ENCODE measurements at places on chromosomes 1 and 21.

DNA sequence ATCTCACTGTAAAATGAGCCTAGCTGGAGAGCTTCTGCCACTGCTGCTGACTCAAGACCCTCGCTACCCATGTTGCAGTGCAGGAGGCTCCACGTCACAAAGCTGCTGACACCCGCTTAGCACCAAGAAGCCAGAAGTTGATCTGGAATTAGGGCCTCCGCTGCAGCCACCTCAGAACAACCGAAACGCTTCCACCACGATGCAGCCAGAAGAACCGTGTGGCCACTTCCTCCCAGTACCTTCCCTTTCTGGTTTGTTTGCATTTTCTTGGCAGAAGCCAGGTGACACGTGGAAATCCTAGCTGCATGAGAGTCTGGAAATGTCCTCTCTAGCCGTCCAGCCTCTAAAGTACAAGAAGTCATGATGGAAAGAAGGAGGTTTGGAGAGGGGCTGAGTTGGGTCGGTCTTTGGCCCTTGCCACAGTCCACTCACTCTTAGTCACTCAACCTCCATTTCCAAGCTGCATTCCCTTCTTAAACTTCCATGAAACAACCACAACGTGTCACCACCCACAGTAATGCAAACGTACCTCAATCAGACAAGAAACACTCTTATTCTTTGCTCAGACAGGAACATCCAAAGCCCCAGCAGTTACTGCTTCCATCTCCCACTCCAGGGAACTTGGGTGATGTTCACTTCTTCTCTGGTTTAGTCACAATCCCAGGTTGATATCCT, 10.0 kb upstream of the CDA start:
- peak; percentile 37 for DNase-seq
- H3K36me3 ChIP-seq, result peaks cover 5% of the 10 kb centered on the region
- H3K4me1 ChIP-seq, result peaks cover 43% of the 10 kb centered on the region
- peak overlapping the region; percentile 59 for H3K27ac ChIP-seq
- peaks cover 6% of the 10 kb centered on the region for H3K27me3 ChIP-seq

DNA sequence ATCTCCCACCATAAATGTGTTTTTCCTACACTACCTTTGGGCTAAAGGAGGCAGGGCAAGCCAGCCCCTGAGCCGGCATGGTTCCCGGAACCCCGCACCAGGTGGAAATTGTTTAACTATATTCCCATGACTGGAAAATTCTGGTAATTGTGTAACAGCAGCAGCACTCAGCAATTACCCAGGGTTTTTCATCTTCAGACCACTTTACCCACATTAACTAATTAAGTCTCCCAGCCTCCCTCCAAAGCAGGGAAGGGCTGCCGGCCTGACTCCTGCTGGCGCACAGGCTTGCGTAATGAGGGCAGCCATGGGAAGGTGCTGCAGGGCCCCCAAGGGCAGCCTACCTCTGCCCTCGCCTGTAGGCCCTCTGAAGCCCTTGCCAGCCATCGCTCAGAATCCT, 140.7 kb upstream of the VAMP3 start:
- no peak for DNase-seq
- H3K36me3 ChIP-seq, result no peaks in the 10 kb centered on the region
- no peaks in the 10 kb centered on the region for H3K4me1 ChIP-seq
- no peak overlapping the region for H3K27ac ChIP-seq
- peaks cover 77% of the 10 kb centered on the region for H3K27me3 ChIP-seq

DNA sequence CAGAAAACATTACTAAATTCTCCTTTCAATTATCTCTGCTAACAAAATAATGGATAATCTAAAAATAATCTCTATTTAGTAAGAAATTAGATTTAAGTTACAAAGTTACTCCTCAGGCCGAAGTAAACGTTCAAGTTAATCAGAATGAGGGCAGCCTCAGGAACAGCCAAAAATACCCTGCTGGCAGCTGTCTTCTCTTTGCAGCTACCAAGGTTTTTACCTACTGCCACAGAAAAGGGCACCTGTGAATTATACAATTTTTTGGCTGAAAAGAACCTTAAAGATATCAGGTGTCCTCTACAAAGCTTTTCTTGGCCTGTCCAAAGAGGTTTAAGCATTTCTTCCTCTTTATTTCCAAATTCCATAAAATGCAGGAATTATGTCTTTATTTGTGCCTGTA, 84.4 kb downstream of the AKT3 start:
- H3K36me3 ChIP-seq, result no peaks in the 10 kb centered on the region
- no peaks in the 10 kb centered on the region for H3K27me3 ChIP-seq
- H3K4me3 ChIP-seq, result no peak overlapping the region
- DNase-seq, result no peak
- 0 out of 2 replicates have a peak overlapping the region, but pooled peaks have one; percentile 42 for H3K27ac ChIP-seq
- peaks cover 28% of the 10 kb centered on the region for H3K4me1 ChIP-seq

GRCh38 chr1:218392780-218393179, 47.6 kb downstream of the TGFB2 start:
- no peaks in the 10 kb centered on the region for H3K36me3 ChIP-seq
- DNase-seq, result no peak
- peaks cover 3% of the 10 kb centered on the region for H3K27me3 ChIP-seq

- H3K27me3 ChIP-seq, result peaks cover 19% of the 10 kb centered on the region
- no peak overlapping the region for H3K27ac ChIP-seq
- H3K36me3 ChIP-seq, result peaks cover 6% of the 10 kb centered on the region
- peaks cover 40% of the 10 kb centered on the region for H3K4me1 ChIP-seq
These were observed 17.2 kb upstream of the RLF start for GRCh38 chr1:40143891-40144575.

GRCh38 chr1:3054474-3054873, 14.5 kb upstream of the PRDM16 start:
- H3K27ac ChIP-seq, result no peak overlapping the region
- no peak overlapping the region for H3K4me3 ChIP-seq
- H3K27me3 ChIP-seq, result peaks cover 9% of the 10 kb centered on the region
- no peaks in the 10 kb centered on the region for H3K4me1 ChIP-seq

DNA sequence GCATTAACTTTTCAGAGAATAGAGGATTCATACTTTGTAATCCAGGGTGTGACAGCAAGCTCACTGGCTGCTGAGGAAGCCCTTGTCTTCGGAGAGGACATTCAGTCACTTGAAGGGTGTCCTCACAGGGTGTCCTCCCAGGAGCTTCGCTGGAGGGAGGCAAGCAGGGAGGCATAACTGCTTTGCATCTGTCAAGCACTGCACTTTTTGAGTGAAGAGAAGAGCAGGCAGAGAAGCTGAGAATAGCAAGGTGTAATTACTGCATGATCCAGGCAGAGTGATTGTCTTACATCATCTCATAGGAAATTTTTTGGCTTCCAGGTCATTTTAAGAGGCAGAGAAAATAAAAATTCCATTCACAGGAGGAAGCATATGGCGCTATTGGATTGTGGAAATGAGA, 232.5 kb upstream of the ZP4 start:
- no peak for DNase-seq
- no peaks in the 10 kb centered on the region for H3K36me3 ChIP-seq
- H3K27me3 ChIP-seq, result no peaks in the 10 kb centered on the region
- no peak overlapping the region for H3K4me3 ChIP-seq

- H3K27me3 ChIP-seq, result peaks cover 18% of the 10 kb centered on the region
- no peak overlapping the region for H3K27ac ChIP-seq
- no peaks in the 10 kb centered on the region for H3K36me3 ChIP-seq
- H3K4me1 ChIP-seq, result peaks cover 13% of the 10 kb centered on the region
These were observed 1.1 kb downstream of the CRCT1 start for GRCh38 chr1:152515434-152515783.

DNA sequence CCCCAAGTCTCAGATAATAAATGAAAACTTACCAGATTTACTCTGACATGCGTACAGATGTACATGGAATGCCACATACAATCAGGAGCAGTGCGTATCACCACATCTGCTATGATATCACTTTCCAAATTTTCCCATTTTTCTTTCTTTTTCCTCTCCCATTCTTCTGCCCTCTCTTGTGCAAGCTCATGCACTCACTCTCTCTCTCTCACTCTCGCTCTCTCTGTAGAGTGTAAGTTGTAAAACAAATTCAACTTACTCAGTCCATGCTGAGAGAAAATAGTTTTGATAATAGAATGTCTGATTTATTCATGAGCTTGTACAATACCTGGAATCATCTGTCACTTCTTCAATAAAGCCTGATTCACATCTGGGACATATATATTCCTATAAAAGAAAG, 35.3 kb downstream of the RNF115 start:
- no peak overlapping the region for H3K27ac ChIP-seq
- H3K4me3 ChIP-seq, result no peak overlapping the region
- no peaks in the 10 kb centered on the region for H3K27me3 ChIP-seq
- H3K4me1 ChIP-seq, result peaks cover 34% of the 10 kb centered on the region

DNA sequence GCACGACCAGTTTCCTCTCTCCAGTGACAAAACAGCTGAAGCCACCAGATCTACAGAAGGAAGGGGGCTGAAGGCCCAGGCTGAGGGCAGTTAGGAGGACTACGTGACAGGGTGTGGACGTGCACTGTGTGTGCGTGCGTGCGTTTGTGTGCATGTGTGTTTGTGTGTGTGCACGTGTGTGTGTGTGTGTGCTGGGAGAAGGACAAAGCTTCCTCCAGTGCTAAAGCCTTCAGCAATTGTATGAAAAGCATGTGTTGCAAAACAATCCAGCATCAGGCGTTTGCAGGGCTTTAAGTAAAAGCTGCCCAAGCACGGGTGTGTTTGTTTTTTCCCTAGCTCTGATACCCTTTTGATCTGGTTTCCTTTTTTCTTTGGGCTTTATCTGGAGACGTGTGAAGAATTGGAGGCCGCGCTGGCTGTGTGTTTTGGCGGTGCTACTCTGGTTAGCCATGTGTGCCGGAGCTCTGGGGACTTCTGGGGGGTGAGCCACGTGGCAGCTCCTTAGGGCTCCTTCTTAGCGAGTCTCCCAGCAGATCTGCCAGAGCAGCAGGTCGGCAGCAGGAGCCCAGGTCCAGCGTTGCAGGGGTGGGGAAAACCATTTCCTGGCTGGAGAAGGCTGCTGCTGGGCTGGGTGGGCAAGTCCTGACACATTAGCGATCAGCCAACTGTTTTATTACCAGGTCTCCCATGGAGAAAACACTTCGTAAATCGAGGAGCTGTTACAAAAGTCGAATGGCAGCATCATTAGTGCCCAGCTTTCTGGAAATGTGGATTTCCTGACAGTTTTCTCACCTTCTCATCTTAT, 73.4 kb downstream of the UCK2 start:
- H3K36me3 ChIP-seq, result peaks cover 42% of the 10 kb centered on the region
- no peak for DNase-seq
- H3K4me3 ChIP-seq, result no peak overlapping the region
- H3K27ac ChIP-seq, result peak overlapping the region; percentile 98
- H3K4me1 ChIP-seq, result peaks cover 87% of the 10 kb centered on the region
- peaks cover 13% of the 10 kb centered on the region for H3K27me3 ChIP-seq

GRCh38 chr21:44628707-44629391, 2.0 kb downstream of the KRTAP10-9 start:
- H3K27ac ChIP-seq, result no peak overlapping the region
- DNase-seq, result no peak
- H3K36me3 ChIP-seq, result peaks cover 14% of the 10 kb centered on the region
- no peak overlapping the region for H3K4me3 ChIP-seq

GRCh38 chr1:205020466-205020865, 22.5 kb upstream of the CNTN2 start:
- peaks cover 55% of the 10 kb centered on the region for H3K27me3 ChIP-seq
- H3K4me3 ChIP-seq, result no peak overlapping the region
- no peak overlapping the region for H3K27ac ChIP-seq
- no peaks in the 10 kb centered on the region for H3K36me3 ChIP-seq
- H3K4me1 ChIP-seq, result no peaks in the 10 kb centered on the region

DNA sequence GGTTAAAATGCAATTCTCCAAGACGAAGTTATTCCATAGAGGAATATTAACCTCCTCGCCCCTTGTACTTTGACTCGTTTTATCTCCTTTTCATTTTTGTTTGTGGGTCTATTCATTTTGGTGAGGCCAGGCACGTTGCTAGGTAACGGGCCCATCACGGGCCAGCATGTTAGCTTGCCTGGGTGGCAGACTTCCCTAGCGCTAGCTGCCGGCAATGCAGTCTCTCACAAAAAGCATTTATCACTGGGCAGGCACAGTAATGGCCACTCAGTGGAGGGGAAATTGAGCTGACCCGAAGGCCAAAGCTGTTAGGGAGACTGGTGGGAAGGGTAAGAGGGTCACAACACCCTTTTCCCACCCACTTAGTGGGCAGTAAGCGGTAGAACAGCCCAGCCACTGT, 234.4 kb upstream of the FOXD3 start:
- no peaks in the 10 kb centered on the region for H3K36me3 ChIP-seq
- no peak overlapping the region for H3K4me3 ChIP-seq
- H3K27ac ChIP-seq, result no peak overlapping the region
- H3K4me1 ChIP-seq, result no peaks in the 10 kb centered on the region
- no peak for DNase-seq

- H3K27me3 ChIP-seq, result peaks cover 28% of the 10 kb centered on the region
- H3K4me3 ChIP-seq, result no peak overlapping the region
- no peak for DNase-seq
- no peak overlapping the region for H3K27ac ChIP-seq
These were observed 19.6 kb downstream of the EDN2 start for GRCh38 chr1:41464885-41465284.

DNA sequence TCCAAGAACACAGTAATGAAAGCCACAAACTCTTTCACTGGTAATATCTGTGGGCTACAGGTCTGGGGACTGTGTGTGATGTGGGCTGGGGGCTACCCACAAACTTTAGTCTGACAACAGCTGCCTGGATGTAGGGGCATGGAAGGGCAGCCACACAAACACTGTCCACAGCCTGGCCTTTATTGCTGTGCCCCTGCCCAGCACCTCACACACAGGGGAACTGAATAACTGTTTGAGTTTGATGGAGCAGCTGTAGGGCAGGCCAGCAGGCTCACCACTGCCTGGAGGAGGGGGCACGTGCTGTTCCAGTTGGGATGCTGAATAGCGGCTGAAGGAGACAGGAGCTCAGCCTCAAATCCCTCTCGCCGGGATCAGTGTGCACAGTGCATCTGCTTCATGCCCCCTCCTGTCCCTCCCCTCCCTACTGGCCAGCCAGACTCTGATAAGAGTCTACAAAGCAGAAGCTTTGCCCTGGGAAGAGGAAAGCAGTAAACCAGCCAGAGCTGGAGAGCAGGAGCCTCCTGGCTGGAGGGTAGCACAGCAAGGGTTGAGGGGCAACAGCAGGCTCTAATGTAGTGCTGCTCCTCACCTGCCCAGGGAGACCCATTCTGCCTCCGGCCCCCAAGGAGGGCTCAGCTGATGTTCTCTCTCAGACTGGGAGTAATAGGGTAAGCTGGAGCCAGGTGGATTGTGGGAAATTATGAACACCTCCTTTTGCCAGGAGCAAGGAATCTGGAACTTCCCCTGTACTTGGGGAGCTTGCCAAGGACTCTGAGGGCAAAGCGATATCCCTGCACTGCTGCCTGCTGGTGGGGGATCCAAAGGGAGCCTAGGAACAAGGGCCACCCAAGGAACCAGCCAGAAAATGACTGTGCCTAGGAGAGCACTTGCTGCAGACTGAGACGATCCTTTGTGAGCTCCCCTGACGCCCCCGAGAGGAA, 70.2 kb upstream of the GOLT1A start:
- peaks cover 22% of the 10 kb centered on the region for H3K27me3 ChIP-seq
- no peak overlapping the region for H3K4me3 ChIP-seq
- no peak overlapping the region for H3K27ac ChIP-seq
- no peak for DNase-seq

DNA sequence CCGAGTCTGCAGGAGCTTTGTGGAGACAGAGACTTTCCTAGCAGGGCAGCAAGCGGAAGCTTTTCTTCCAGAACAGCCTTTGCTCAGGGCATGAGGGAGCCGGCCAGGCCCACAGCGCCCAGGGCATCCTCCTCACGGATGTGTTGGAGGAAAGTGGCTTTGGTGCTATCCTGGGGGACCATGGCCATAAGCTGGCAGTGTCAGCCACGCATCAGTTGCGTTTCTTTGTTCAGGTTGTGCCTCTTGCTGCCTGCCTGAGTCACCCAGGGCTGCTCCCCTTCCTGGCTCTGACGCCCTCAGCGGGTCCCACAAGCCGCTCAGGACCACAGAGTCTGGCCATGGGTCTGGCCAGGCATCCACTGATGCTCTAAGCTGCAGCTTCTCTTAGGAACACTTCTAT, 39.6 kb upstream of the PRSS38 start:
- H3K27me3 ChIP-seq, result no peaks in the 10 kb centered on the region
- H3K27ac ChIP-seq, result peak overlapping the region; percentile 95
- peaks cover 62% of the 10 kb centered on the region for H3K4me1 ChIP-seq
- H3K4me3 ChIP-seq, result peak overlapping the region; percentile 61
- H3K36me3 ChIP-seq, result peaks cover 4% of the 10 kb centered on the region
